ENCODE measurements at places on chromosomes 13 and 19.
A peak's percentile ranks its signal among the peaks of the same experiment; 100 is the strongest.

DNA sequence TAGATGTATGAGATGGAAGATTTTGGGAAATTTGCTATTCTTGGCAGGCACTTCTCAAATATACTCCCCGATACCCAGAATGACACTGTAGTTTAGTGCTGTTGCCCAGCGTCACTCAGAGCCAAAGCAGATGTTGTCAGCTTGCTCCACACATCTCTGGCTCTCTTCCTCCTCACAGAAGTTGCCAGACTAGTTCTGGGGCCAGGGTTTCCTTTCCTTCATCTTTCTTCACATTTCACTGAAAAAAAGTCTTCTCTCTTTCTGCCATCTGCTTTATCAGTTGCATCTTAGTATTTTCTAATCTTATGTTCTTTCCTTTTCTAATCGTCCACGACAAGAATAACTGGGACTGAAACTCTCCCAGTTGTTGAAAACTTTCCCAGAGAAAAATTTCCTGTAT, 251.4 kb downstream of the RGCC start:
- DNase-seq, result no peak

DNA sequence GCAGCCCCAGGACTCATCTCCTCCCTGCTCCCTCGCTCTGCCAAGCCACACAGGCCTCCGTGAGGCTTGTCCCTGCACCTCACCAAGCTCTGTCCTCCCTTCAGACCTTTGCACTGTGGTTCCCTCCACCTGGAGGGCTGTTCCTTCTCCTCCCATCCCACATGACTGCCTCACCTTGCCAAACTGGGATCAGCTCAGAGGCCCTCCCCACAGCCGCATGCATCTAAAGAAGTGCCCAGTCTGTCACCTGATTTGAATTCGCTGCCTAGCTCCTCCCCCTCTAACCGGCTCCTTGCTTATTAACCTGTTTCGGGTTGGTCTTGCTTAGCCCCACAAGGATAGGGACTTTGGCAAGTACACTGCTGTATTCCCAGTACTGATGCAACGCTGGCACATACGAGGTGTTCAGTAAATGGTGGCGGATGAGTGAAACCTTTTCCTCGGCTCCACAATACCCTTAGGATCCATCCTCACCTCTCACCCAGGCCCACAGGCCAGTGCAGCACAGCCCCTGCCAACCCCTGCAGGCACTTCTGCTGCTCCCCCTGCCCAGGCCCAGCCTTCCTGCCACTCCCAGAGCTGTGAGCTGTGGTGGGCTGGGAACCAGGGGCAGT, 4.4 kb downstream of the AKT2 start:
- no peak for DNase-seq

DNA sequence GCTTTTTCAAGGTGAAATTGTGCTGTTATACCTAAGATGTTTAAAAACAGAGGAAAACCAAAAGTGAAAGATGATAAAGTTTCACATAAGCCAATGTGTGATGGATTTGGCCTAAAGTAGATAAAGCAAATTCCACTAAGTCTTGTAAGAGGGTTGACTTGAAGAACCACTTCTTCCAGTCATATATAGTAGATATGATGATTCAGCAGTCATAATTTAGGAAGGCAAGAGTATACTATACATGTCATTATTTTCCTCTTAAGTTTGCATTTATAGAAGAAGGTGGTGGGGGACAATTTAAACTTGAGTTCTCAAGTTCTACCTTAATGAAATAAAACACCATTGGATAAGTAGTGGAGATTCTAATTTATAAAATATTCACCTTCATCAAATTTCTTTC, 37.3 kb downstream of the PHF11 start:
- no peak for DNase-seq

DNA sequence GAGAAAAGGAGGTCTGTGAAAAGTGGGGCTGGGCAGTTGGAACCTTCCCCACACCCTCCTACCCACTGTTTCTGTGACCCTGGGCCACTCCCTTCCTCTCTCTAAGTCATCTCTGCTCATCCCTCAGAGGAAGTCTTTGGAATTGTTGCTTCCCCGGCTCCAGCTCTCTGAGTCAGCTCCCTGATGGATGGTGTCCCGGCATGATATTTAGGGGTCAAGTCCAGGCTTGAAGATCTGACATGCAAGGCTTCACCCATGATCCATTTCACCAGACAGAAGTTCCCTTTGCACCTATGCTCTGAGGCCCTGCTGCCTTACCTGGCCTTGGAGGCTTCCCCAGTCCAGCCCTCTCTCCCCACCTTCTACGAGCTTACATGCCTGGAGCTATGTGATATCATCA, 13.3 kb downstream of the EXOC3L2 start:
- no peak for DNase-seq

GRCh38 chr19:33668968-33669367, 47.2 kb downstream of the CHST8 start:
- no peak for DNase-seq

DNA sequence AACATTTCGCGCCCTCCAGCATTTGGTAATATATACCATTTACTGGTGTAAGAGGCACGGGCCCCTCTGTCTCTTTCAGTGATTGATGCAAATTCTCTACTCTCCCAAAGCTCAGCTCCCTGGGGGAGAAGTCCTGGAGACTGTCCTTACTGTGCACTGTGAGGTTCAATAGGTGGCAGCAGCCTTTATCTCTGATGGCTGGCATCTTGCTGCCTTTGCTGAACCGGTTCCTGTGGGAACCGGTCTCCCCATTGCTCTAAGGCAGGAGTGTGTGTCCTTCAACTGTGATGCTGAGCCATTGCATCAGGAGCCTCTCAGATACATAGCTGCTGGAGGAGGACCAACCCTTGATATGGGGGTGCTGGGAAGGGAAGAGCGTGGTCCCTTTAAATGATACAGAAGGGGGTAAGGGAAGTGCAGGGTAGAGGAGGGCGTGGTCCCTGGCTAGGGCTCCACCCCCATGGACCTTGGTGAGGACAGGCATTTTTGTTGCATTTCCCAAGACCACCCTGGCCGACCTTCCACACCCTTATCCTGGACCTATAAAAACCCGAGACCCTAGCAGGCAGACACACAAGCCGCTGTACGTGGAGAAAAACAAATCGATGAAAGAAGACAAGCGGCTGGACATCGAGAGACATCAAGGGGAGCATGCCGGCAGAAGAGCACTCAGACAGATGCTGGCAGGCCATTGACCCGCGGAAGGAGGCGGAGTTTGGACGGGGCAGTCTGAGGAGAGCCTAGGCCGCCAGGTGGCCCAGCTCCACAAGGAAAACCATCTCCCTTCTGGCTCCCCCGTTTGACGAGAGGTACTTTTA, 41.1 kb upstream of the GTF3A start:
- DNase-seq, result no peak

DNA sequence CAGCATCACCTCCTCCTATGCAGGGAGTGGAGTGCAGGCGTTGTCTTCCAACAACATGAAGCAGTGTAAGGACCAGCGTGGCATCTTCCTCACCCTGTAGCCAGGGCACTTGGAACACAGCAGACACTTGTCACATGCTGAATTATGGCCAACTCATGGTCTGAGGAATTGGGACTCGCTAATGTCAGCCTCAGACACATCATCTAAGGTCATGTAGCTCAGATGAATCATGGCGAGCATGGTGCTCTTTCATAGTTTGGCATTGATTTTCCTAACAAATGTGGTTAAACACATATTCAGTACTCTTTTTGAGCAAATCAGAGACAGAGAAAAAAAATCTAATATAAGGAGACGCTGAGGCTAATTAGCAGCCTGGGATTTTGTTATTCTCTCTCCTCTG, 99.6 kb upstream of the SGCG start:
- peak; percentile 83 for DNase-seq

All from IMR-90 (cell line).